ENCODE measurements at places on chromosomes 6 and 20.

- no peak for DNase-seq
Measured at GRCh38 chr6:41664271-41664670, 26.0 kb downstream of the MDFI start.

- no peak for DNase-seq
Measured at GRCh38 chr6:163146036-163146435, 268.5 kb upstream of the QKI start.

- DNase-seq, result no peak
Measured at GRCh38 chr6:6195080-6195479, 125.4 kb downstream of the F13A1 start.

DNA sequence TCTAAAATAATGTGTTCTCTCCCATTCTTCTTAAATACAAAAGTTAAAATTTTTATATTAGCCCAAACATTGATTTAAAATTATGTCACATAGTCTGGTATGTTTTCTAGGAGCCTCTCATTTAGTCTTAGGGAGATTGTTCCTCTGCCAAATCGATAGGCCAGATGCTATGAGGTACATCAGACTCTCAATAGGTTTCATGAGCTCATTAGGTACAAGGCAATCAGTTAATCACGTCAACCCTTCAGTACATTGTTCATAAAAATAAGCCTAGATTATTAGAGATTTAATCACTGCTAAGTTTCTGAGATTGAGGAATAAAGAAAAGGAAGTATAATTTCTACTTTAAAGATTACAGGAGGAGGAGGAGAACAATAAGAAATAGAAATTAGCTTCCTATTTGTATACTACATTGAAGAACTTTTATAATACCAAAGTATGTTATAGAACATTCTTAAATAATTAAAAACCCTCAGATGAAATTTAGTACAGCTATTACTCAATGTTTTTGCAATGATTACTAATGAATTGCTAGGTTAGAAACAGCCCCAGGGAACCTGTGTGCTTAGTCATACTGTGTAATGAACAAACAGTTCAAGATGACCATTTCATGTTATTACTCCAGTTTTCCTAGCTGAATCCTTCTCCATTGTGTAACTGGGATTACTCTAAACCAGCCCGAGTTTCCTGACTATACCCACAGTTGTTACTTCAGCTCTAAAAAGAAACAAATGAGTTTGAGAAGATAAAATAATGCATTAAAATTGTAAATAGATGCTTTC, 117.0 kb downstream of the BMP5 start:
- DNase-seq, result no peak

DNA sequence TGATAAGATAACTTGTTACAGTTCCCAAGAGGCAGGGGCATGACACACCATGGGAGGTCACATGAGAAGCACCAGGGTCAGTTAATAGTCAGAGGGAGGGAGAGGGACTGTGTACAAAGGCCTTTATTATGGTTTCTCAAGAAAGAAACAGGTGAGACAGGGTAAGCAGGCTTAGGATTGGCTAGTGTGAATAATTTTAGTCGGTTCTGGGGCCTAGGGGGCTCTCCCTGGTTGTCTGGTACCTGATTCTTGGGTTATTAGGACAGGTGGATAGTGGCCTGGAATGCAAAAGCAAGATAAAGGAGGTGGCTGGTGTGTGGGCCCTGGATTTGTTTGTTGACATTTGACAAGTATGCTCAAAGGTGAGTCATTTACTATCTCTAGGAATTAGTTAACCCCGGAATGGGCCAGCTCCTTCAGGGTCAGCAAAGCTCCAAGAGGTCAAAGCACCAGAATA, 49.4 kb upstream of the MCUR1 start:
- DNase-seq, result no peak

- DNase-seq, result peak; percentile 83
Measured at GRCh38 chr20:23050076-23050838, 785 bp upstream of the THBD start.

- DNase-seq, result no peak
Measured at GRCh38 chr6:12229332-12229731, 60.8 kb upstream of the EDN1 start.

DNA sequence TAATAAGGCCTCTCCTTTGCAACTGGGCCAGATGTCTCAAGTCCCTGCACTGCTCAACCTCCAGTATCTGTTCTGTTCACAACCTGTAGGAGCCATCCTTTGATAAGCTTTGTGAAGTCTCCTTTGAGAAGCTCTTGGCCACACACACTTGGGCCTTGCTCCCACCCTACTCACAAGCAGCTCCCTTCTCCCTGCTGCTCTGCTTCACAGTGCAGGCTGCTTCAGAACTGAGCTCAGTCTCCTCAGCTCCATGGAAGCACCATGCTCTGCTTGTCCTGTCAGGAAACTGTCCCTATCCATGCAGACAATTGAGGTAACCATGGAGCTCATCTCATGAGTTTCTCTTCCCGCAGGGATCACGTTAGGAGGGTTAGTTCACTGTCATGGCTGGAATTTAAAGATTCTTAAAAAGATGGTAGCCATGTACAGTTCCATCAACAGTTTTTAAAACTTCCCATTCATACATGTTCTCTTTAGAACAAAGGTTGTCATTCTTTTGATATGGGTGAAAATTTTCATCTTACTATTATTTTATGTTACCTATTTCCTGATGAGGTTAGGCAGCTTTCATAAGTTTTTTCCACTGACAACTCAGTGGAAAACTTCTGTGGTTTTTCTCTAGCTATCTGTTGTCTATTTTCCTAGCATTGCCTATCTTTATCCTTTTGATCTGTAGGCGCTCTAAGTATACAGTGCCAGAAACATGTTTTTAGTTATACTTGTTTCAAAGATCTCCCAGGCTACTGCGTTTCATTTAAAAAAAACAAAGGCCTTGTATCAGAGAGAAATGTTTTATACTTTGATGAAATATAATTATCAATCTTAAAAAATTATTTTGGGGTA, 62.6 kb downstream of the AK9 start:
- DNase-seq, result no peak

DNA sequence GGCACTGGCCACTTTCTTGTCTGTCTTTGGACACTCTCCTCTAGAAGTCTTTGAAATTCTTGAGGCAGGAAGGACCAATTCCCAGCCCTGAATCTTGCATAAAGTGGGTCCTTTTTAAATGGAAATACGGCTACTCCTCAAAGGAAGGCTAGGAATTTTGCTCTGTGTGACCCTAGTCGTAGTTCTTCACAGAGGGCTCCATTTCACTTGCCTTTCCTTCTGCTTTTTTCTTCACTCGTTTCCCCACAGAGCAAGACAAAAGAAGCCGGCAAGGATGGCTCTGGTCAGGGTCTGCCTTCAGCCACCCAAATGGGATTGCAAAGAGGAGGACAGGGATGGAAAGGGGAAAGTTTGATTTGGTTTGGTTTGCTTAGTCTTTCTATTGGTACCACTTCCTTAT, 25.8 kb downstream of the HLA-E start:
- no peak for DNase-seq

GRCh38 chr20:25546048-25546447, 39.3 kb downstream of the NINL start:
- DNase-seq, result no peak

DNA sequence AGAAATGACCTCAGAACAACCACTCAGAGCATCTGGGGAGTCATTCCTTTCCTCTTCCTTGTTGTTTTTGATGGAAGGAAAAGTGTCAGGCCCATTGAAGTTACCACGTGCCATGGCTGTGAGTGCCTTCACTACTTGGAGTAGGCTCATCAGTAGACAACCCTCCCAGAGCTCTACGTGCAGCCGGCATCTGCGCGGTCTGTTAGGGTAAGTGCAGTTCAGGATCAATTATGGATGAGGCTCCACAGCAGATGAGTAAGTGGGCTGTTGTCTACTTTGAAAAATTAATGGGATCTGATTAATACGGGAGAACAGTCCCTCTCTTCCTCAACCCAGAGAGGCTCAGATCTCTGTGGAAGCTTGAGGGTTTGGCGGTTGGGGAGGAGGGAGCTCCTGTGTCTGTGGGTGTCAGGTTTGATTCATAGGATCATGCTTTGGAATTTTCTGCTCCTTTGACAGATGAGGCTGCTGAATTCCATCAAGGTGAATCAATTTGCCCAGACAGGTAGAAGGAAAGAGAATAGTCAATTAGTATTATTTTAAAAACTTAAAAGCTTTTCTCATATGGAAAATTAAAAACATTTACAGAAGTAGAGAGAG, 93.8 kb upstream of the TOX2 start:
- DNase-seq, result no peak

- no peak for DNase-seq
Measured at GRCh38 chr6:108960601-108961000, 112.4 kb downstream of the ARMC2 start.

- DNase-seq, result no peak
Measured at GRCh38 chr6:25175681-25176080, 103.5 kb upstream of the CARMIL1 start.

DNA sequence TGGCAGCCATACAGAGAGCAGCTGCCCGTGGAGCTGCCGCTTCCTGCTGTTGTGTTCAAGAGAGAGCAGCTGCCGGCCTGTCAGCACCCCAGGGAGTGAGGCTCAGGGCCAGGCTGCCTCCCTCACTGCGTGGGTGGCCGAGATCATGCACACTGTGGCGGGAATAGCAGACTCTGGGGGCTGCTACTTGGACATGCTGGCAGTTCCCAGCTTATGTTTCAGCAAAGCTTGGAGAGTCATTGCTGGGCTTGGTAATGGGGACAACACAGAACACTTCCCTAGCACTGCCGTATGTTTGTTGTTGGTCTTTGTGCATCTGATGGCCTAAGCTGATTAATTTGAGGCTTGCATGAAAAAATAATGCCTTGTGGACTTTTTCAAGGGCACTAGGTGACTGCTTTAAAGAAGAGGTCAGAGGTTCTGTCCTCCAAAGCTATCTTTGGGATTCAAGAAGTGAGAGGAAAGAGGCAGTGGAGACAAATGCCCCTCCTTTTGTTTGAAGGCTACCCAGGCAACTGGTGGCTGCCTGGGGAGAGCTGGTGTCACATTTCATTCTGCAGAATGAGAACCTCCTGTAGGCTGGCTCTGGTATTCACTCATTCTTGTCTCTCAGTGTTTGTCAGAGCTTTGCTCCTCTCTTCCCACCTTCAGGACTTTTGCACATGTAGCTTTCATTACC, 18.8 kb downstream of the MRAP2 start:
- DNase-seq, result peak; percentile 40

- no peak for DNase-seq
Measured at GRCh38 chr6:3737149-3737830, 14.2 kb downstream of the PXDC1 start.

- DNase-seq, result no peak
Measured at GRCh38 chr6:134962421-134962820, 12.5 kb upstream of the ALDH8A1 start.

DNA sequence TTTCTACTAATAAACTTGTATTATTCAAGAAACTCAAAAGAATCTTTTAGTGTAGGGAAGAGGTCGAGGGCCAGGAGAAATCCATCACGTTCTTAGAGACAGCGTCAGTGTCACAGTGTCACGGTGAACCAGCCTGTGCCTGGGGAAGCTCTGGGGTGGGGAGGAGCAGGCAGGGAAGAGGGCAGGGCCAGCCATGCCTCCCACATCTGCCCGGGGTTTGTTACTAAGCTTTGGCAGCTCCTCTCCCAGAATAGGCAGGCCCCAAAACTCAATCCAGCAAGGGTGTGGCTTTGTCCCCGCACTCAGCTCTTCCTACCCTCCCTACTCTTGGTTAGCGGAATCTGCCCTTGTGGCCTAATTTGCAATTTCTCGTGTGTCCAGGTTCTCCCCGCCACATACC, 72.9 kb downstream of the TCP11 start:
- DNase-seq, result no peak

- DNase-seq, result no peak
Measured at GRCh38 chr6:139378882-139379341, 4.5 kb upstream of the CITED2 start.

GRCh38 chr6:143270026-143270425, 180.5 kb downstream of the ADAT2 start:
- no peak for DNase-seq

- no peak for DNase-seq
Measured at GRCh38 chr6:1890071-1890470, 280.4 kb downstream of the FOXC1 start.

DNA sequence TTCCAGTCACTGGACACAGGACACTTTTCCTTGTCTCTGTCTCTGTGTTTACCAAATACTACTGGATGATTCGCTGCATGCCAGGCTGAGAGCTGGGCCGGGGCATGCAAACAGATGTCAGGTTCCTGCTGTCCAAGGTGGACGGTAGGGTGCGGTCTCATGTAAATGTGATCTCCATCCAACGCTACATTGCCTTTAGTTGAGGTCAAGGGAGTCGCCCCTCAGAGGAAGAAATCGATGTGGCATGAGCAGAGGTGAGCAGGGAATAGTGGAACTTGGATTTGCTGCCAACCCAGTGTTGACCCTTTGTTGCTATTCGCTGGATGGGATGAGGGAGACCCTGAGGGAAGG, 9.8 kb upstream of the TOX2 start:
- no peak for DNase-seq

DNA sequence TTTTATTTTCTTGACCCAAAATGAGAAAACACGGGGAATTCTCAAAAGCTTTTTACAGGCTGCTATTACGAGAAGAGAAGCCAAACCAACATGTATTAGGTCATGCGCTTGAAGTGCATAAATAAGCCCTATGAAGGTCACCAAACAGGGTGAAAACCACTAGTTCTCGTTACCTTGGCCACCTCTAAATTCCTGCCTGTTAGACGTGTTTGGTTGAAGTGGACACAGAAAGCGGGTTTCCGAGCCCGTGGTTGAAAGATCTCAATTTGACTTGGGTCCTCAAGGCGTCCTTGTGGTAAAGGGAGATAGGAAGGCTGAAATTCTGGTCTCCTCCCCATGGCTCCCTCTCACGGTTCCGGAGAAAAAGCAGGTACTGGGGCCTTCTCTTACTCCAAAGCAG, 6.2 kb downstream of the EYA2 start:
- DNase-seq, result no peak

GRCh38 chr6:11353921-11354389, 121.5 kb upstream of the NEDD9 start:
- DNase-seq, result peak; percentile 93

DNA sequence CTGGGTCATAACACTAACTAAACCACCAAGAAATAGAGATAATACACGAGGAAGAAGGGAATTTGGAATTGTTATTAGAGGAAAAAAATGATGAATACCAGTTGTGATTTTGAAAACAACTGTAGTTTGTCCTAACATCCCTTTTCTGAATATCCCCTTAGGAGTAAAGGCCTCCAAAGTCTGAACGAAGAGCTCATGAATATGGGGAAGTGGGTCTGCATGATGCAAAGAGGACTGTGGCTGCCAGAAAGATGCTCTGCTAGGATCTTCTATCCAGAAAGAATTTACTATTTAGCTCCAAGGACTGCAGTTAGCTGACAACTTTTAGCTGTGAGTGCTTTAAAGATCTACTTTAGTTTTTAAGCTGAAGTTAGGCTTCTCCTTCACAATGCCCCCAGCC, 308.8 kb upstream of the HS3ST5 start:
- DNase-seq, result no peak

DNA sequence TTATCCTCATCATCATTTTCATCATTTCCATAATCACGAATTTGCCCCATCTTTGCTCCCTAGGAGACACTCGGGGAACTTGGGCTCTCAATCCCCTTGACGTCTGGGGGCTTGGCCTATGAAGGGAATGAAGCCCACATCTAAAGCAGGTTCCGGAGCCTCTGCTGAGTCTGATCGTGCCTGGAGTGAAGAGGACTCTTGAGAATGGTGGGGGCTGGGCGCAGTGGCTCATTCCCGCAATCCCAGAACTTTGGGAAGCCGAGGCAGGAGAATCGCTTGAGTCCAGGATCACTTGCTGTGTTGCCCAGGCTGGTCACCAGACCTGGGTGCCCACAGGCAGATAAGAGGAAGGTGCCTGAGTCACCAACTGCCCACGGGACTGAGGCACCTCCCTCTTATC, 114.5 kb downstream of the SYCP2 start:
- no peak for DNase-seq

Data from ascending aorta (tissue), 2 donors.